ENCODE measurements at places on chromosomes 6 and 20.

DNA sequence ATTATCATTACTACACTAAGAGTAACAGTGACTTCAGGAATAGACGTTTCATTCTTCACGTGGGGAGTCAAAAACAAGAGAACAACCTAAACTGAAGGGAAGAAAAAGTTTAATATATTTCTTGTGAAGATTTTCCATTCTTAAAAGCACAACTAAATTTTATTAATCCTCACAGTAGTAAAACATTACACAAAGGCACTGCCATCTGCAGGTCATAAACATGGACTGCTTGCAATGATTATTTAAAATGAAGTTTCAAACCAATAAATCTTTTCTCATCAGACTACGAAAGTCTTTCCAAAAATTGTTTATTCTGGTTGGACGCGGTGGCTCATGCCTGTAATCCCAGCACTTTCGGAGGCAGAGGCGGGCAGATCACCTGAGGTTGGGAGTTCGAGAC is 2.6 kb downstream of the NCOA5 start:
- DNase-seq: no peak

- DNase-seq: no peak
Observed at GRCh38 chr20:58497724-58498469, 17.3 kb downstream of the APCDD1L start.

DNA sequence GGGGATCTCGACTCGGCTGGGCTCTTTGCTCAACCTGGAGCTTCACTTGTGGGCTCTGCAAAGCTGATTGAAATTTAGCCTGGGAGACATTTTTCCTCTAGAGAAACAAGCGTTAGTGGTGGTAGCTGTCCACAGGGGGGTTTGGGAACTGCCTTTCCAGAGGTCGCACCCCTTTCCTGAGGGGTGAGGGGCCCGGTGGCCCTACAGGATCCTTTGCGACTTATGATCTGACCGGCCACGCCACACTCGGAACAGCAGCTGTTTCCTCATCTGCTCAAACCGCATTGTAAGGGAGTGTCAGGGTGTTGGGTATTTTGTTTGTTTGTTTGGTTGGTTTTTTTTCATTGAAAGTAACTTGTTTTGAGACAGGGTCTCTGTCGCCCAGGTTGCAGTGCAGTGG is 21.0 kb downstream of the PNLDC1 start:
- DNase-seq: no peak

DNA sequence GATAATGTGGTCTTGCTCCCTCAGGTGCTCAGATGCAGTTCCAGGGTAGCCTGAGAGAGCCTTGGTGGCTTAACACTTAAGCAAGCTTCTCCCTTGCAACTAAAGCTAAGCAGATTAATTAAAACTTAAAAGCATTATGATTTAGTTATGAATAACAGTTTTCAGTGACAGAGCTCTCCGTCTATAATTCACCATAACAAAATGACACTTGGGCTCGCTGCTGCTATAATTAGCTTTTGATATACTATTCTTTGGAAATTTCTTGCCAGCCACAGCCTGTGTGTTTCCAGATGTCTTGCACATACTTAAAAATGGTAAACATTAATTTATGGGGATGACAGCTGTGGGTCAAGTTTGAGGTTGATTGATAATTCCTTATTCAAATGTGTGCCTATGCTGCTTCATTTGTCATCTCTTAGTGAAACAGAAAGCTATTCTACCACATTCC is 380.5 kb downstream of the TFAP2B start:
- no peak for DNase-seq

DNA sequence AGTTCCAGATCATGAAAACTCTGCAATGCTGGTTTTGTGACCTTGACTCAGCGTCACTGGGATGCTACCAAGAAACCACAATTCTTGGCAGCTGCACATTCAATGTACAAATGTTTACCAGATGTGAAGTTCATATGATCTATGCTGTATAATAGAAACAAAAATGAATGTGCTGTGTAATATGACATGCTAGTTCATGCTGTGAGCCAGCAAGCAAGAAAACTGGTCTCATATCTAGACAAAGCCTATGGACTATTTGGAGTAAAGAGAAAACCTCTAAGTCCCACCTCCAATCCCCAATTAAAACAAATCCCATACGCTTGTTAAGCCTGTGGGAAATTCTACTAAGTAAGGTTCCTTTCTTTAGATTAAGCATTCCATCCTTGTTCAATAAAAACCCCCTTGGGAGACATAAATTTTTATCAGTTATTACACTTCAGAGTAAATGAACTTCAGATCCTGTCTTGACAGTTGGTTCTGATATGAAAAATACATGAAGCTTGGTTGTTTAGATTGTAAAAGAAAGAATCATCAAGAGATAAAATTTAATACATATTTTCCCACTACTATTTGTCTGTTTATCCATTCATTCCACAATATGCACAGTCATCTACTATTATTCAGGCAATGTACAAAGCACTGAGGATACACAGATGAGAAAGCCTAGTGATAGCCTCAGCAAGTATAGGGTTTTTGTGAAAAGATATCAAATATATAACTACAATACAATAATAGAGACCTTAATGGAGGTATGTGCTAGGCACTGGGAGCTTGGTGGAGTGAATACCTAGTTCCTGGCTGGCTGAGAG is 20.1 kb downstream of the COL21A1 start:
- no peak for DNase-seq

- DNase-seq: peak; percentile 54
Observed at GRCh38 chr6:159107451-159108260, 61.5 kb upstream of the FNDC1 start.

- DNase-seq: no peak
Observed at GRCh38 chr6:170450916-170451761, 102.0 kb downstream of the PSMB1 start.

GRCh38 chr6:1620504-1621069 is 10.9 kb downstream of the FOXC1 start:
- no peak for DNase-seq

DNA sequence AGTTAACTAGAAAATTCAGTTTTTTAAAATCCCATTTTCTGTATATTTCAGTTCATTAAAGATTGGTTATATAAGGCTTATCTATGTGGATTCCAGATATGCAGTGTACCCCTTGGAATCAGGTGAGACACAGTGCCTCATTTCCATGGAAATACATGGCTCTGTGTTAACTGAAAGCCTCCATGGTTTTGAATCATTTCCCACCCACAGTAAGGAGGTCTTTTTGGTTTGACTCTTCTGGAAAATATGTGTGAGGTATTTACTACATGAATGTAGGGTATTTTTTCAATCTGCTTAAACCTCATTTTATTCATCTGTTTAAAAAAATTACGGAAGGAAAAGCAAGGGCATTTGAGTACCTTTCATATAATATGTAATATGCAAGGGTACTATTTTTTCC is 25.5 kb downstream of the RNF144B start:
- DNase-seq: no peak

- DNase-seq: no peak
Observed at GRCh38 chr6:126657561-126658175, 317.8 kb downstream of the CENPW start.

DNA sequence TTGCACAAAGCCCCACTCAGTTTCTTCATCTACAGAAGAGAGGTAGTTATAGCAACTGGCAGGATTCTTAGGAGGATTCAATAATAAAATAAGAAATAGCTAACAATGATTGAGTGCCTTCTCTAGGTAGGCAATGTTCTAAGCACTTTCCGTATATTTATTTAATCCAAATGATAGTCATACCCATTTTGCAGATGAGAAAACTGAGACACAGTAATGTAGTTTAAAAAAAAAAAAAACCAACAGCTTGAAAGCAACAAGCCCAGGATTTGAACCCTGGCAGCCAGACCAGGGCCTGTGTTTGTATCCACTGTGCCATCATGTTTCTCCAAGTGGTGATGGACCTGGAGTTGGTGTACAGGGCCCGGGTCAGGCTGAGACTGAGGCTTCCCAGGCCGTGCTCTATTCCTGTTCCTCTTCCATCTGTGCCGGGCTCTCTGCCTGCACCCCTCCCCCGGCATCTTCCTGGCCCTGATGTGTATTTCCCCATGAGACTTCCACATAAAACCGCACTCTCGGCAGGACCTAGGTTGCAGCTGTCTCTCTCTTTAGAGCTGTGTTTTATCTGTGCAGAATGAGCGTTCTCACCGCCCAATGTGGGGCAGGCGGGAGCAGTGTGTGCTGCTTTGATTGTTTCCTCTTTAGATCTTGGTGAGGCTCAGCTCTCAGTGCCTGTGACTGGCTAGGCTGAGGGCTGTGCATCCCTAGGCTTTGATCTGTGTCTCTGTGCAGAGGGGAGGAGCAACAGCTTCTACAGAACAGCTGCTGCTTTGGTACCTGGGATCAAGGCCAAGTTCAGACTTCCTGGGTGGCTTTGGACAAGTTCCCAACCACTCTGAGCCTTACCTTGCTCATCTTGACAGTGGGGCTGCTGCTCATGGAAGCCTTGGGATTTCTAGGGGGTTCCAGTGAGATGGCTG is 49.5 kb downstream of the TOX2 start:
- peak; percentile 63 for DNase-seq

DNA sequence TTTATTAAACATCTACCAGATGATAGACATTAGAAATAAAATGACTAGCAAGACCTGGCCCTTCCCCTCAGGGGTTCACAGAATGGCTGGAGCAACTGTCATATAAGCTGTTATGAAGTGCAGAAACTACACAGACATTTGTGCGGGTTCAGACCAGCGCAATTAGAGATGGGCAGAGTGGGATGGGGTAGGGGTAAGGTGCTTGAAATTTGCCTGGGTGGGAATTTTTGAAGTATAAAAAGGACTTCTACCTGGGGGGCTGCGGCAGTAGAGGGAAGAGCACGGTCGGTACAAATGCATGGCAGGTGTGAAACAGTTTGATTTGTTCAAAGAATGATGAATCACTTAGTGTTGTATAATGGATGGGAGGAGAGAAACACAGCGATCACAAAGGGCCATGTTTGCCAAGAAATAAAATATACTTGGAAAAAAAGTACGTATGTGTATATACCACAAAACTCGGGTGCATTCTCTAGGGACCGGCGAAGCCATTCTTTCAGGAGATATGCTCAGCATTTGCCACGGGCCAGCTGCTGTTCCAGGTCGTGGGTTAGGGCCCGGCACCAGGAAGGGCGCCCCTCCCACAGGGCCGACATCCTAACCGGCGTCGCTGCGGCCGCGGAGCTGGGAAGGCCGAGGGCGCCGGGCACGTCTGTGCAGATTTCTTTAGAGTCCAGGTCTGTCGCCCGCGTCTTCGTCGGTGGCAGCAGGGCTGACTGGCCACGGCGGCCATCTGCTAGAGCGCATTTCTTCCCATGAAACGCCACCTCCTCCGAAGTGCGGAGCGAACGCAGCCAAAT is 809 bp upstream of the NOL7 start:
- peak; percentile 9 for DNase-seq

GRCh38 chr6:87095087-87095509 is at the start of gene CGA:
Gene CGA, minus strand, starts transcription at chr6:87095106. Its CDS starts 6,906 bp downstream, at chr6:87088200.
- no peak for DNase-seq

- no peak for DNase-seq
Observed at GRCh38 chr20:46811224-46812084, 83.2 kb upstream of the EYA2 start.

DNA sequence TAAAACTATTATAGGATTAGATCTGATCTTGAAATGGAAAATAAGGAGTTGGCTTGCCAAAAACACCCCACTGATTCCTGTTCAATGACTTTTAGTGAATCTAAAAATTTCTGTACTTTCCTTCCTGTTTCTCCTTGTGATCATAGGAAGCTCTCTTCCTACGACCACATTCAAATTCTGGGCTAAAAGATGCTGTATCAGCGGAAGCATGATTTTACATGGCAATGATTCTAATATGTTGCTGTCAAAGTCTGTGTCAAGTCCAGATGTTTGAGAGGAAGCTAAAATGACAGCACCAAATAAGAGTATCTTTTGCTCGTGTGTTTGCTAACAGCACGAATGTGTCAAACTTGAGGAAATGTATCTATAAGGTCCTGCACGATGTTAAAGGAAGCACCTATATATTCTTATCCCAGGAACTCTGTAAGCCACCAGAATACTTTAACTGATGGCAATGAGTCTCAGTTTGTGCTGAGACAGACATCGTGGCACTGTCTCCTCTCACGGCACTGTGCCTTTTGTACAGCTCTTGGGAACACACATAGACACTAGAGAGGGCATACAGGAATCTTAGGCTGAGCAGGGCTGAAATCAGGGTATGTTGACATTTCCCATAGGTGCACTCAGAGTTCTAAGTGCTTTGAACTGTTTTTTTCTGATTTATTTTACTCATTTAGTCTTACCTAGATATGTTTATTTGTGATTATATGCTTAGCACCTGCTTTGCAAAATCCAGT is 24.9 kb upstream of the MAP3K4 start:
- no peak for DNase-seq

Measured in T-helper 1 cell (primary cell).